PC-3 (cell line): ENCODE measurements at places on chromosomes 6 and 20. TPM values are rescaled to one million over a fixed set of nuclear protein-coding genes. Genes with fewer than 3 reads are reported as not detected.

GRCh38 chr6:149403534-149403933, 3.5 kb downstream of the SUMO4 start:
- no peak overlapping the region for H3K4me3 ChIP-seq
- H3K4me1 ChIP-seq, result no peaks in the 10 kb centered on the region
- no peak for DNase-seq
- no peak overlapping the region for H3K27ac ChIP-seq
- peaks cover 5% of the 10 kb centered on the region; the same call in 1 of the 2 replicates for H3K36me3 ChIP-seq

ALDH5A1 gene
- 11.9 and 12.2 TPM in 2 replicates for total RNA-seq

DNA sequence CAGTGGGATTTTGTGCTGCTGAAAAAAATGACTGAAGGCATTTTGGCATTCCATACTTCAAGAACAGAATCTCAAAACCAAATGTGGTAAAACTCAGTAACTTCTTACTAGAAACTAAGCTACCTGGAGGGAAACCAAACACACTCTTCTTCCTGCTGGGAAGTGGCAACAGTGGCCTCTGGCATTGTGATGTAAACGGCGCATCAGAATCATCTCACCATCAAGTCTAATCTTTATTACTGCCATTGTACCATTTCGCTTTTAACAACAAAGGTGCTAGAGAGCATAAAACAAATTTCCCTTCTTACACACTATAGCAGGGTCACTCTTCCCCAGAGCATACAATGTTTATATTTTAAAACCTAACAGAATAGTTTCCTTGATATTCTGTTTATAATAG, 101.6 kb upstream of the CEP162 start:
- no peaks in the 10 kb centered on the region for H3K4me1 ChIP-seq
- peaks cover 6% of the 10 kb centered on the region; the same call in 1 of the 2 replicates for H3K27me3 ChIP-seq
- DNase-seq, result no peak

CLPSL2 gene
- not detected in 2 replicates for total RNA-seq

GRCh38 chr6:91082311-91082832, 495.5 kb upstream of the MAP3K7 start:
- H3K27ac ChIP-seq, result no peak overlapping the region
- H3K4me3 ChIP-seq, result no peak overlapping the region
- H3K4me1 ChIP-seq, result no peaks in the 10 kb centered on the region
- no peaks in the 10 kb centered on the region for H3K27me3 ChIP-seq
- DNase-seq, result peak; percentile 19
- no peaks in the 10 kb centered on the region for H3K36me3 ChIP-seq

NRN1 gene
- total RNA-seq, result not detected in 2 replicates

- no peak overlapping the region for H3K27ac ChIP-seq
- no peaks in the 10 kb centered on the region for H3K4me1 ChIP-seq
- no peak for DNase-seq
- H3K4me3 ChIP-seq, result peak overlapping the region; percentile 97
- H3K36me3 ChIP-seq, result no peaks in the 10 kb centered on the region
- H3K27me3 ChIP-seq, result no peaks in the 10 kb centered on the region
These were observed 356 bp upstream of the IRAK1BP1 start for GRCh38 chr6:78867020-78867369.

DNA sequence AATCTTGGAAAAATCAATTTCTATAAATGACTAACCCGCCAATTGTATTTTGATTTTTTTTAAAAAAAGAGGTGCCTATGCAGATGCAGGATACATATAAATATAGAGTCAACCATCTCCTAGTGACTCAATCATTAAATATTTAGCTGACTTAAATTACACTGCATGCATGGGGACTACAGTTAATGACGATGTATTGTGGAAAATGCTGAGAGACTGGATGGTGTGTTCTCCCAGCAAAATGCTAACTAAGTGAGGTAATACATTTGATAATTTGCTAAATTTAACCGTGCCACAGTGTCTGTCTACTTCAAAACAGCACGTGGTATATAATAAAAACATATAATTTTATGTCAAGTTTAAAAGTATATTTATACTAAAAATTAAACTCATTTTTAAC, 341.6 kb downstream of the PRKN start:
- no peaks in the 10 kb centered on the region for H3K27me3 ChIP-seq
- H3K36me3 ChIP-seq, result no peaks in the 10 kb centered on the region
- no peak overlapping the region for H3K27ac ChIP-seq
- H3K4me3 ChIP-seq, result no peak overlapping the region
- no peaks in the 10 kb centered on the region for H3K4me1 ChIP-seq
- DNase-seq, result no peak

GRCh38 chr6:61886608-61887259, 399.3 kb downstream of the KHDRBS2 start:
- H3K4me1 ChIP-seq, result no peaks in the 10 kb centered on the region
- H3K27me3 ChIP-seq, result no peaks in the 10 kb centered on the region
- H3K36me3 ChIP-seq, result no peaks in the 10 kb centered on the region
- no peak overlapping the region for H3K27ac ChIP-seq
- DNase-seq, result peak; percentile 17
- H3K4me3 ChIP-seq, result no peak overlapping the region

DNA sequence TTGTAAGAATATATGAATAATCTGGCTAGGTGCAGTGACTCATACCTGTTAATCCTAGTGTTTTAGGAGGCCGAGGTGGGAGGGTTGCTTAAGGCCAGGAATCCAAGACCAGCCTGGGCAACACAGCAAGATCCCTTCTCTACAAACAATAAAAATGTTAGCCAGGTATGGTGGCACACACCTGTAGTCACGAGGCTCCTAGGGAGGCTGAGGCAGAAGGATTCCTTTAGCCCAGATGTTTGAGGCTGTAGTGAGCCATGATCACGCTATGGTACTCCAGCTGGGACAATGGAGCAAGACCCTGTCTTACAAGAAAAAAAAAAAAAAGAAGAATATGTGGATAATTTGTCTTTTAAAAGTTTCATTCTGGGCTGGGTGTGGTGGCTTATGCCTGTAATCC, 75.4 kb downstream of the SH3BGRL2 start:
- H3K27ac ChIP-seq, result no peak overlapping the region
- H3K36me3 ChIP-seq, result no peaks in the 10 kb centered on the region
- no peak for DNase-seq
- no peaks in the 10 kb centered on the region for H3K27me3 ChIP-seq

GRCh38 chr6:107690643-107691061, 133.5 kb downstream of the SCML4 start:
- no peaks in the 10 kb centered on the region for H3K27me3 ChIP-seq
- DNase-seq, result no peak
- H3K27ac ChIP-seq, result no peak overlapping the region
- H3K36me3 ChIP-seq, result no peaks in the 10 kb centered on the region
- no peaks in the 10 kb centered on the region for H3K4me1 ChIP-seq

AGER gene
- 2.0 and 5.0 TPM in 2 replicates for total RNA-seq

- H3K4me3 ChIP-seq, result no peak overlapping the region
- H3K27ac ChIP-seq, result no peak overlapping the region
- DNase-seq, result no peak
- H3K36me3 ChIP-seq, result no peaks in the 10 kb centered on the region
- no peaks in the 10 kb centered on the region for H3K27me3 ChIP-seq
These were observed 8.3 kb upstream of the CEBPB start for GRCh38 chr20:50182346-50182745.
